SIG-M5 (cell line): ENCODE measurements at places on chromosomes 11 and 22.

DNA sequence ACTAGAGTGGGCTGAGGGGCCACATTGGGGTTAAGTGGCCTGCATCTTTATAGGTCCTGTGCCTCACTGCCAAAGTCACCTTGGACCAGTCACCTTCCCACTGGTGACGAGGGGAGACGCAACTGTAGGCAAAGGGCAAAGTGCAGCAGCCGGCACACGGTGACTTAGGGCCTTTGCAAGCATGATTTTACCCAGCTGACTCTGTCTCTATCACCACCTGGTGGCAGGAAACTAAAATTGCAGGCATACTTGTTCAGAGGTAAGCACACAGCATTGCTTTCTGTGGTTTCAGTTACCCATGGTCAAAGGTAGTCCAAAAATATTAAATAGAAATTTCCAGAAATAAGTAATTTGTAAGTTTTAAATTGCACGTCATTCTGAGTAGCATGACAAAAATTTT, 1164.4 kb downstream of the BRD1 start:
- no peak for DNase-seq

- no peak for DNase-seq
These were observed 33.1 kb downstream of the C11orf58 start for GRCh38 chr11:16771350-16772140.

- DNase-seq, result no peak
These were observed 4.5 kb downstream of the RPS6KB2 start for GRCh38 chr11:67432655-67433349.

GRCh38 chr11:44789496-44789895, 62.7 kb downstream of the TSPAN18 start:
- no peak for DNase-seq

DNA sequence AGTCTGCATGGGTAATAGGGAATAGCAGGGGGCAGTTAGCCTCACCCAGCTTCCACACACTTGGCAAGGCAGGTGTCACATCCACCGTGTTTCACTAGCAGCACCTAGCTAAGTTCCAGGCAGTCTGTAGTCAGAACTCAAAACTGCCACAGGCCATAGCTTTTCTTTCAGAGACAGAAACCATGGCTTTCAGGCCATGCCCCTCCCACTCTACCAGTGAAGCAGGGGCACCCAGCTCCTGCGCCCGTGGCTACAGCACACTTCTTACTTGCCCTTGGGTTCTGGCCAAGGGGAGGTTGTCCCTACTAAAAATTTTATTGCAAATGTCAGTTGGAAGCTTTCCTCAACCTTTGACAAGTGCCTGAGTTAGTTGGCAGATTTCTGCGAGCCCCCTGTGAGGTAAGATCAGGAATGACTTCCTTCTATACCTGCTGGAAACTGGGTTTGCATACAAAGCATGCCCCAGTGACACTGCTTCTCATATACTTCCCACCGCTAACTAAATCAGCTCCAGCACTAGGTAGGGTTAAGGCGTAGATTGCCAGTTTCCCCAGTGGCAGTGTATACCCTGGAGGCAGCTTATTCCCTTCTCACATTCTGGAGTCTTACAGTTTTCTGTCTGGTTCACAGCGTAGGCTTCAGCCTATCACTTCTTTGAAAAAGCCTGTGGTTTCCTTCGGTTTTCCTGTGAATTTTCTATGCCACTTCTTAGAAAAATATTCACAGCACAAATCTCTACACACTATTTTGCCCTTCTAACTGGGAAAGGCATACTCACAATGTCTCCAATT, 139.0 kb upstream of the LUZP2 start:
- no peak for DNase-seq

GRCh38 chr11:69155302-69156234, at the start of gene SMIM38:
Gene SMIM38, plus strand, starts transcription at chr11:69155935. Its CDS starts 1,912 bp downstream, at chr11:69157847.
- DNase-seq, result no peak

- DNase-seq, result no peak
These were observed 9.4 kb downstream of the DIXDC1 start for GRCh38 chr11:111946499-111946898.
